ENCODE measurements at places on chromosomes 12 and 14. TPM values are rescaled to one million over a fixed set of nuclear protein-coding genes. Genes with fewer than 3 reads are reported as not detected.

SERPINA1 gene
- not detected for total RNA-seq

CLEC2A gene
- total RNA-seq = not detected

ABHD12B gene
- total RNA-seq = not detected

ZC2HC1C gene
- 0.40 TPM for total RNA-seq

MANSC4 gene
- total RNA-seq = not detected

OR4K17 gene
- total RNA-seq = not detected

USP44 gene
- total RNA-seq = 0.87 TPM

OR6J1 gene
- total RNA-seq = not detected

GPD1 gene
- not detected for total RNA-seq

NRXN3 gene
- total RNA-seq = not detected

DHRS1 gene
- total RNA-seq = 8.7 TPM

MIP gene
- under 0.01 TPM for total RNA-seq

RPGRIP1 gene
- 0.20 TPM for total RNA-seq
